ENCODE measurements at places on chromosomes 5 and 9.

DNA sequence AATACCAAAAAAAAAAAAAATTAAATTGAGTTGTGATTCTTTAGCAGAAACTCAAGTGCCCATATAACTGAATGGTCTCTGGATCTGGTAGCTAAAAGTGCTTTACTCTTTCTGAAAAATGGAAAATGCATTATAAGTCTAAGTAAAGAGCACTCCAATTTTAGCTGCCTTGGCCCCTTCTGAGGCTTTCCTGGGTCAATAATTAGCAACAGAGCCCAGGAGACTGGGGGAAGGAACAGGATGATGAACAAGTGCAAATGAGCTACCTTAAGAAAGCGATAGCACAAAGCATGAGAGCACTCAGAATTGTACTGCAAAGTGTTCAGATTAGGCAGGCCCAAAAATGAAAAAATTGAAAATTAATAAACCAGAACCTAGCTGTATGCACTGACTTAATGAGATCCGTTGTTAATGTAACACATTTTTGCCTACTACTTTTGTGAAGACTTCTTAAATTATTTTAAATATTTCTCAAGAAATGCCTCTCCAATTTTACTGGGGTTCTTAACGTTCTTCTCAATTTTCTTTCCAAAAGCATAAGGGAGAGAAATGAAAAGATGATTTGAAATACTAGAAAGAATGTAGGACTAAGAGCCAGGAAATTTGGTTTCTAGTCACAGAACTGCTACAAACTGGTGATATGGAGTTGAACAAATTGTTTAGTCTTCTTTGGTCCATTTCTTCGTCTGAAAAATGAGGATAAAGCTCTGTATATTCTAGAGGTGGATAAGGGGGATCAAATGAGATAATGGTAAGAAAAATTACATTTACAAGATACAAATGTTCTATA, 566.1 kb downstream of the PDE4D start:
- no peak for DNase-seq

DNA sequence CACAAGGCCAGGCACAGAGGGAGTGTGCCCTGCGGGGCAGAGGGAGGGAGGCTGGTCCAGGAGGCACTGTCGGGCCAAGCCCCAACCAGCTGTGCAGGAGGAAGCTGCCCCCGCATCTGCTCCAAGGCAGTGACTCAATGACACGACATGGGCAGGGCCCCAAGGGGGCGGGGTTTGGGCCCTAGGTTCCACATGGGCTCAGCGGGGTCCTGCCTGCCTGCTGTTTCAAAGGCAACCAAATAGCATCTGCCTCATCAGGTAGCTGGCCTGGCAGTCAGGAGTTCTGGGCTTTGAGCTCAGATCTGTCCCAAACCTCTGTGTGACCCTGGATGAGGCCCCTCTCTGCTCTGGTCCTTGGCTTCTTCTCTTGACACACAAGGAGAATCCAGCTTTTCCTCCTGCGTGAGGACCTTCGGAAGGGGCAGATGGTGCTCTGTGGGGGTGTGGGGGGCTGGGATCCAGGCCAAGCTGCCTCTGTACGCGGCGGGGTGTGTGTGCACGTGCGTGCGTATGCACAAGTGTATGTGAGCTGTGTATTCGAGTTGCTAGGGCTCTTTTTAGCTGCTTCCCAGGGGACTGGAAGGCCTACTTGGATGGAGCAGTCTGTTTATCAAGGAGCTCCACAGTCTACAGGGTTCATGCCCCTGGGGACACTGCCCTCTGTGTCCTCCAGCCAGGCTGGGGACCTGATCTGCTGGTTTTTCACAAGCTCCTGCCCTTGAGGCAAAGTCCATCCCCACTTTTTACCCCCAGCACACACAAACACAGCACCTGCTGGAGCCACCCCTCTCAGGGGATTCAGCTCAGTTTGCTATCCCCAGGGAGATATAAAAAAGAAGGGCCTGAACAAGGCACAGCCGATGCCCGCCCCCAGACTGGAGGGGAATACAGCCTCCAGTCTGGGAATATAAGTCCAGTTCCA, 138.9 kb downstream of the RGS3 start:
- DNase-seq = no peak

GRCh38 chr5:116550082-116550481, 24.5 kb downstream of the SEMA6A start:
- no peak for DNase-seq

DNA sequence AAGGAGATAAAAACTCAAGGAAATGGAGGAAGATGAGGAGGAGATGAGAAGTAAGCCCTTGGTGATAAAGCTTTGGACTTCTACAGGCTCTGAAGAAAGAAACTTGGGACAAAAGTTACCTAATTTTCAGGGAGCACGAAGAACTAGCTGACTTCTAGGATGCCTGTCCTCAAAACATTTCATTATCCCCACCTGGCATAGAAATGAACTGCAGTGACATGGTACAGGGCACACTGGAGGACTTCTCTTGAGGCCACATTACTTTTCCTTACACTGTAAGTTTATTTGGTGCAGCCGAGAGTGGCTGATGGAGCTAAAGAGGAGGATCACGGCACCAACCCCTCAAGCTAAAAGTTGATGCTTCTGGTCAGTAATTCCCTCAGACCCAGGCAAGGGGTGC, 269.5 kb upstream of the MSX2 start:
- DNase-seq = no peak

- no peak for DNase-seq
Observed at GRCh38 chr5:118996098-118996497, 7.8 kb upstream of the DTWD2 start.

GRCh38 chr5:15421921-15422412, 78.0 kb upstream of the FBXL7 start:
- no peak for DNase-seq

GRCh38 chr5:80181618-80182211, 74.1 kb downstream of the SERINC5 start:
- DNase-seq = no peak

- no peak for DNase-seq
Observed at GRCh38 chr9:73011181-73011750, 58.4 kb upstream of the ALDH1A1 start.
